ENCODE measurements at places on chromosomes 1 and 21.

DNA sequence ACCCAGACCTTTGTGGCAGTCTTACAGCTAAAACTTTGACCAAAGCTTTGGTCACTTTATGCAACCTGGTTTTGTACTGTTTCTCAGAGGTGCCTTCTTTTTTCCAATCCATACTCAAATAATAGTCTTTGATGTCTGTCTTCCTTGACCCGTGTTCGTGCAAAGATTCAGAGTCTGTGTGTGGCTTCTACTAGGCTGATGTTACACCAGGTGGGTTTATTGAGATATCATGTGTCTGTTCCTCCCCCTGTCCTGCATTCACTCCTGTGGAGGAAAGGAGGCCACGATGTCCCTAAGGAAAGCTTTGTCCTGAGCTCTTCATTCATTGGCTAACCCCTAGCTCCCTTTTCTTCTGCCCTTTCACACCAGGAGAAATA, 15.0 kb upstream of the IKBKE start:
- no peak for DNase-seq

DNA sequence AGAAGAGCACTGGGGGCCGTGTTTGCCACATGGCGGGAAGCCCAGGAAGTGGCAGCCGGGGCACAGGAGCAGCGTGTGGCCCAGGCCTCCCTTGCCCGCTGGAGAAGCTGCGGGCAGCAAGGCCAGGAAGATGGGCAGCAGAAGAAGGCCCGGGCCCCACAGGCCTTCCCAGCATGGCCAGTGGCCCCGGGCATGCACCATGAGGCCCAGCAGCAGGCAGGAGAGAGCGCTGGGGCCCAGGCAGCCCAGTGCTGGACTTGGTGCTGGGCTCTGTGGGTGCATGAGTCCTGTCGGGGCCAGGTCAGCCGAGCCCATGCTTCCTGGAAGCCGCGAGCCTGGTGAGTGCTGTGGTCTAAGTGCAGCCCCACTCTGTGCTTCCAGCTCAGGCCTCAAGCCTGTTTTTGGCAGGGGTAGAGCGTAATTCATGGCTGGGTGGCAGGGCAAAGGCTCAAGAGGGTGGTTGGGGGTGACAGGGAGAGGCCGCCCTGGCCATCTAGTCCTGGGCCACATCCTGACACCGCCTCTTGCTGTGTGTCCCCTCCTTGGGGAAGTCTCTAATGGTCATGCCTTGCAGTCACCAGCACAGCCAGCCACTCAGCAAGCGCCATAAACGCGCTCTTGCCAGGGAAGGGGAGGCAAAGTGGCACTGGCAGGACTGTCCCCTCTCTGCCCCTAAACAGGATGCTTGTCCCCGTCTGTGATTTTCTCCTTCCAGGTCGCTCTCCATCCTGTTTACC, 21.3 kb downstream of the MTHFR start:
- no peak for DNase-seq

DNA sequence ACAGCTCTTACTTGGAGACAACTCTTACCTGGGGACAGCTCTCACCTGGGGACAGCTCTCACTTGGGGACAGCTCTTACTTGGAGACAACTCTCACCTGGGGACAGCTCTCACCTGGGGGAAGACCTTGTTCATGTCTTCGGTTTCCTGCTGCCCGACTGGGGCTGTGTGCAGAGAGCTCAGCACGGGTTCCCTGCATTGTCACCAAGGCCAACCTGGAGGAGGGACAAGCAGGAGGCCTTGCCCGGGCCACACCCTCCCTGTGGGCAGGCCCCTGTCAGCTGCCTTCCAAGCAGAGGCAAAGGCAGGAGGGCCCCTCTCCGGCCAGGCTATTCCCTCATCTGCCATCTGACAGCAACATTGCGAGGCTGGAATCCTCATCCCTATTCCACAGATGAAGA, at the start of gene LDLRAD1:
LDLRAD1 (minus strand) TSS at position 208 of the 400 bp plus-strand sequence; CDS start at position 134, 74 bp downstream.
- no peak for DNase-seq

GRCh38 chr21:32472890-32473765, 60.6 kb downstream of the EVA1C start:
- DNase-seq, result no peak

GRCh38 chr1:96075704-96076455, 645.7 kb upstream of the PTBP2 start:
- no peak for DNase-seq

- peak; percentile 50 for DNase-seq
These were observed 1211.0 kb upstream of the ADGRL4 start for GRCh38 chr1:80217377-80217986.

GRCh38 chr1:44348061-44348485, 7.0 kb downstream of the ERI3 start:
- DNase-seq, result no peak

DNA sequence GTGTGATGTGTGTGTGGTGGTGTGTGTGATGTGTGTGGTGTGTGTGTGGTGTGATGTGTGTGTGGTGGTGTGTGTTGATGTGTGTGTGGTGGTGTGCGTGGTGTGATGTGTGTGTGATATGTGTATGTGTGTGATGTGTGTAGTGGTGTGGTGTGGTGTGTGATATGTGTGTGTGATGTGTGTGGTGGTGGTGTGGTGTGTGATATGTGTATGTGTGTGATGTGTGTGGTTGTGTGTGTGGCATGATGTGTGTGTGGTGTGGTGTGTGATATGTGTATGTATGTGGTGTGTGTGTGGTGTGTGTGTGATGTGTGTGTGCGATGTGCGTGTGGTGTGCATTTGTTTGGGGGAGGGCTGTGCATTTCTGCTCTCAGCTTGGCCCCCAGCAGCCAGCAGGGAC, 7.1 kb upstream of the PCBP3 start:
- DNase-seq, result no peak

- peak; percentile 44 for DNase-seq
These were observed 25.6 kb downstream of the RAB4A start for GRCh38 chr1:229296541-229296941.

DNA sequence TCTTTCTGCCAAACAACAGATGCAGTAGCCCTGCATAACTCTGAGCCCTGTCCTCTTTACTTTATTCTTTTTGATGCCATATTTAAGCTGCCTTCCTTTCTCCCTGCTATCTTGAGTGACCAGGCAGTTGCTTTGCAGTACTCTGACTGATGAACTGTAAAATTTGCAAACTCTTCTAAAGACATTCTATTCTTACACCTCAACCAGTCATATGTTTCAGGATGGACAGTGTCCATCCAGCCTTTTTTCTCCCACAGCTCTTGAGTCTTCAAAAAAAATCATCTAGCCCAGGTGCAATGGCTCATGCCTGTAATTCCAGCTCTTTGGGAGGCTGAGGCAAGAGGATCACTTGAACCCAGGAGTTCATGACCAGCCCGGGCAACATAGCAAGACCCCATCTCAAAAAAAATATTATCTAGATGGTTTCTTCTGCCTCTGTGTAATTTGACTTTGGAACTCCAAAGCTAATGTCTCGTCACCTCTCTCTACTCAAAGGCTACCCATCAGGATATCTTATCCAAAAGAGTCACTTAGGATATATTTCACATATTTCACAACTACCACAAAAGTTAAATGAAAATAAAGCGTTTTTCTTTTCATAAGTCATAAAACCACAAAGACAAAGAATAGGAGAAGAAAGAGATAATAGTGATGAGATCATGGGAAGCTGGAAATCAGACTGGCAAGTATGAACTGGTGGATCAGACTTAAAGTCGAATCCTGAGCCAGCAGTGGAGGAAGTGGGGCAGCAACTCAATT, 54.6 kb upstream of the IPO9 start:
- DNase-seq, result peak; percentile 73

- no peak for DNase-seq
These were observed 9.1 kb downstream of the EDN2 start for GRCh38 chr1:41475346-41475745.

DNA sequence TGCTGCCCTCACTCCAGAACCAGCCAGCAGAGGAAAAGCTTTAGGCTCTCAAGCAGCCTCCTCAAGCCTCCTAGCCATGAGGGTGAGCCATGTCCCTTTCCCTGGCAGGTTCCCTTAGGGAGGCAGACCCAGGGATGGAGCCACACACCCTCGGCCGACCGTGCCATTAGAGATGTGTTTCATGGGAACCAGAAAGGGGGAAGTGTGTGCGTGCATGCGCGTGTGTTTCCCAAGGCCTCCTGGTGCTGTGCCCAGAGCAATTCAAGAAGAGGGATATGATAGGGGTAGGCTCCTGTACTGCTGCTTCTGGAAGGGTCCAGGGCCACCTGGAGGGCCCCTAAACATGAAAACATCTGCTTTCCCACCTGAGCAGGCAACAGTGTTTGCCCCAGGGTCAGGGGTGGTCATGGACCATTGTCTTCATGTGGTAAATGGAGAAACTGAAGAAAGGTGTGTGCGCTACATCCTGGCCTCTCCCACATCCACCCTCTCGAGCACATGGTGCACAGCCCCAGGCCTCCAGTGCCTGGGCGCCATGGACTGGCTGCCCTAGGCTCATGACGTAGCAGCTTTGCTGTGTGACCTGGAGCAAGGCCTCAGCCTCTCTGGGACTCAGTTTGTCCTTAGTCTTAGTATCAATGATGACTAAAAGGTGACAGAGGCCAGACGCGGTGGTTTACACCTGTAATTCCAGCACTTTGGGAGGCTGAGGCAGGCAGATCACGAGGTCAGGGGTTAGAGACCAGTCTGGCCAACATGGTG, 48.1 kb downstream of the SYF2 start:
- no peak for DNase-seq
